ENCODE measurements at places on chromosomes 12 and 14.

GRCh38 chr12:132399092-132400010 lies 70.0 kb upstream of the GALNT9 start:
- no peak for DNase-seq

GRCh38 chr14:80560800-80561657 lies 349.7 kb upstream of the DIO2 start:
- no peak for DNase-seq

- DNase-seq: peak; percentile 9
Measured at GRCh38 chr14:55125403-55125802, 3.6 kb upstream of the LGALS3 start.

- DNase-seq: no peak
Measured at GRCh38 chr12:119660076-119660475, 7.9 kb upstream of the PRKAB1 start.

DNA sequence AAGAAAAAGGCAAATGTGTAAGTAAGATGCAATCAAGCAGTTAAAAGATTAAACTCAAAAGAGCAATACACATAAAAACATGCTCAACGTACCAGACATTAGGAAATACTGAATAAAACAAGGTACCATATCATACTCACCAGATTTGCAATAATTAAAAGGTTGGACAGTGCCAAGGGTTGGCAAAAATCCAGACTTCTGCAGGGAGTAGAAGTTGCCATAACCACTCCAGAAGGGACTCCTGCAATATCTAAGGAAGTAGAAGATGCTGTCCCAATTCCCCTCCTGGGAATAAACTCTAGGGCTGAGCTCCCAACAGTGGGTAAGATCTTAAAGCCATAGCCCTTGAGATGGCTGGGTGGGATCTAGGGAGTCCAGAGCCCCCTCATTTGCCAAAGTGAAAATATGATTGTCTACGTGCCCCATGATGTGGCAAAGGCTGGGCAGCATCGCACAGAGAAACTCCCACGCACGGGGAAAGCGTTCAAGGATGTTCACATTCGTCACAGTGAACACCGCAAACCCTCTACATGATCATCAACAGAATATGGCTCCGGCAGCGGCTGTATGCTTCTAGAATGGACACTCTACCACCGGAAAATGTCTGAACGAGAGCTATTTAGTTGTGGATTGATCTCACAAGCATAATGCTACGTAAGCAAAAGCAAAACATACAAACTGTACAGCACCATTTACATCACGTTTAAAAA lies 12.3 kb downstream of the KCTD10 start:
- no peak for DNase-seq

- no peak for DNase-seq
Measured at GRCh38 chr12:13175499-13175898, 21.0 kb upstream of the EMP1 start.

- DNase-seq: no peak
Measured at GRCh38 chr14:94918896-94919295, 149.0 kb upstream of the GSC start.

DNA sequence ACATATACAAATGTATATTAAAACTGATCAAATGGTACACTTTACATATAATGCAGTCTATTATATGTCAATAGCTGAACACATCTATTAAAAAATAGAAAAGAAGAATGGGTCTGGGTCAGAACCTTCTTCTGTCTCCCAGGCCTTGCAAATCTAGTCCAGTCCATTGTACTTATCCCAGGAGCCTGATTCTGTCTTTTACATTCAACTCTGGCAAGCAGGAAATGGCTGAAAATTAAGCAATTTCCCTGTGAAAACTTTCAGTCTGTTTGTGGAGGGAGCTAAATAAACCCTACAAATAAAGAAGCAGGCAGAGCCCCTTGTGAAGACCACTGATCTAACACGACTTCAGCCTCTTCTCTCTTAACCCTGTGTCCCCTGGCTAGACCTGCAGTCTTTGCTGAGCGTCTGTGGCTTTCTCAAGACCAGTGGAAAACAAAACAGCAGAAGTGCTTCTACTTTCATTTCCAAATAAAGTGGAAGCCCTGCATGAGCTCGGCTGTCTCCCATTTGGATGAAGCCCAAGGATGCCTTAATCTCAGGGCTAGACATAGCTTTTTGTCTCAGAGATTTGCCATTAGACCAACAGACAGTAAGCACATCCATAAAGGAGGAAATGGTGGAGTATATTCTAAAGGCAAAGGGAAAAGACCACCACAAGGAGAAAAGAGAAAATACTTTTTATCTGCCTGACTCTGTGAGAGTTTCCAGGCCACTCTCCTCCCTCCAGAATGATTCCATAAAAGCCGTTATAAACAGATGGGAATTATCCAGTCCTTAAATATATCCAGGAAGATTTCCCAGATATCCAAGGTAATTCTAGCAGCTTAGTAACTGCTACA lies 48.2 kb downstream of the CRACR2A start:
- DNase-seq: no peak

- DNase-seq: no peak
Measured at GRCh38 chr12:67922245-67922644, 67.0 kb upstream of the IFNG-AS1 start.

DNA sequence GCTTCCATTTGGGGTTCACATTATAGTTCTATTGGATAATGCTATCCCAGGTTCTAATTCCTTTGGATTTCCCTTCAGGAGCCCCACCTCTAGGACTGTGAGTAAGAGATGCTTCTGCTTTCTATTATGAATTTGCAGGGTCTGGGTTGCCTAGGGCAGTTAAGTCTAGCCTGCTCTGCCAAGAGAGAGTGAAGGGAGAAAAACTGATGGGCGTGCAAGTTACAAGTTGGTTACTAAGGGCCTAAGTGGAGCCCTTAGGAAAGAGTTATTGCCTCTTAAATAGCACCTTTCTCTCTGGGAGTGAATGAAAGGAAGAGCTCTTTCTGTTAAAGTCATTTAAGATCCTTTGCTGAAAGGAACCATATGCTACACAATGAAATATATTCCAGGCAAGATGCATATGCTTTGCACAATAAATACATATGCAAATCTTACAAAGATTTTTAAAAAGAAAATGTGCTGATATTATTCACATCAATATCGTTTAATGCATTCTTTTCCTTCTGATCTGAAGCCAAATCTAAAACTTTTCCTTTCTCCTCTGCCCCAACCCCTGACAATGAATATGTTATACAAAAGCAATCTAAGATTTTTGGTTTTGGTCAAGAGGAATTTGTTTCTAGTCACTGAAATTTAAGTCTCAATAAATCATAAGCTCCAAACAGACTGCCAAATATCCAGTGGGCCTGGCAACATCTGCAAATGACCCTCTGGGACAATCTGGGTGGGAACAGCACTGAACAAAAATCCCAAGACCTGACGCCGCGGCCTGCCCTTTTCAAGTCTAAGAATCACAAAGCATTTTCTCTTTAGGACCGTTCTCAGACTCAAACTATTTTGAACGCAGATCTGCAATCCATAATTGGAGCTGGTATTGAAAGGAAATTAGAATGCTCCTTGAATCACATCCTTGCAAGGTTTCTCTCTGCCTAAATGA lies 586.7 kb downstream of the ETNK1 start:
- no peak for DNase-seq

- DNase-seq: no peak
Measured at GRCh38 chr12:67813456-67813904, 164.9 kb downstream of the DYRK2 start.

- no peak for DNase-seq
Measured at GRCh38 chr12:99151744-99152143, 495.8 kb upstream of the GARIN6 start.

- DNase-seq: peak; percentile 94
Measured at GRCh38 chr14:106094654-106095189, 568.3 kb downstream of the TMEM121 start.

DNA sequence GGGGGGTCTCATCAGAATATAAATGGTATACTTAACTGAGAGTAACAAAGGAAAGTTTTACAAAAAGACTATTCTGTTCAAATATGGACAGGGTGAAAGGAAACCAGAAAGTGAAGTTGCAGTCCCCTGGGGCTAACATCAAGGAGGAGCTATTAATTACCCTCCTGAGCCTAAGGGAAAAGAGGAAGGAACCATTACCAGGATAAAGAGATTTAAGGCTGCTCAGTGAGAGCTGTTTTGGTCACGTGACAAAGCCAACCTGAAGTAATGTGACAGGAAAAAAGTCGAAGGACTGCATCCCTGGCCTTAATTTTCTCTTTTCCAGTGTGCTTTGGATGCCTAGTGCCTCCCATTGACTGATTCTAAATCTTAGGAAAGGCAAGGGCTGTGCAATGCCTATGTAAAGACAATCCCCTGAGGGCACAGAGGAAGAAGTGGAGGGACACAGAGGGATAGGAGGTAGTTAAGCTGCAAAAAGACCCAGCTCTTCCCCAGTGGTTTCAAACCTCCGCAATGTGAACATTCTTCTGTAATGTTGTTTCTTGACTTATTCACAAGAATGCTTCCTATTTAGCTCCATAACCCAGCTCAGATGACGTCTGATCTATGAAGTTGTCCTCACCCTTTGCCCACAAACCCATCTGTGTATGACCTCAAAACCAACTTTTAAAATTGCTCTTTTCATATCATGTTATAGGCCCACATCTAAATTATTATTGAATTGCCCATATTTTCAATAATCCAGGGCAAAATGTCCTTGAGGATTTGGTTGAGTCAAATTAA lies 187.7 kb upstream of the DCN start:
- no peak for DNase-seq

- no peak for DNase-seq
Measured at GRCh38 chr12:119613319-119613936, 19.9 kb downstream of the TMEM233 start.

DNA sequence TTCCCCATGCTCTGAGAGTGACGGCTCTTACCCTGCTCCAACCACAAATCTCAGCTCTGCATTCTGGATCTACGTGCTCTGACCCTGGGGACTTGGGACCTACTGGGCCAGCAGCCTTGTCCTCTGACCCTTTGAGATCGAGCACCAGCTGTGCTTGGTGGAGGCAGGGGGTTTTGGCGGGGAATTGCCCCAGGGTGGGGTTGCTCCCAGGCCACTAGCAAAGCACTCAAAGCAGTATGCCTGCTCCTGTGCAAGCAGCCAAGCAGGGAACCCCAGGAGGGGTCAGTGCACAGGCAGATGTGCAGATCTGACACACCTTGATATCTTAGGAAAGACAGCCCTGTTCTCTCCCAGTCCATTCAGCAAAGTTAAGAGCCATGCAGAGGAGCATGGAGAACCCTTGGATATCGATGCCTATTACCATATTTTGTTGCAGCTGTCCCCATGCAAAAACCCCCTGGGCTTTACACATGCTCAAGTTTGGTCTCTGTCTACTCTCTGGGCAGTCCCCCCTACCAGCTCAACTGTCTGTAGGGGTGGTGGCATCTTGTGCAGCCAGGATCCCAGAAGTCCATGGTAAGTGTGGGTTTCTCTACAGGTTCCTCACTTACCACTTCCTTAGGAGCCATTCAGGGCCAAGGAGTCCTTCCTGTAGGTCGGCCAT lies 319.0 kb downstream of the TMTC2 start:
- DNase-seq: no peak

DNA sequence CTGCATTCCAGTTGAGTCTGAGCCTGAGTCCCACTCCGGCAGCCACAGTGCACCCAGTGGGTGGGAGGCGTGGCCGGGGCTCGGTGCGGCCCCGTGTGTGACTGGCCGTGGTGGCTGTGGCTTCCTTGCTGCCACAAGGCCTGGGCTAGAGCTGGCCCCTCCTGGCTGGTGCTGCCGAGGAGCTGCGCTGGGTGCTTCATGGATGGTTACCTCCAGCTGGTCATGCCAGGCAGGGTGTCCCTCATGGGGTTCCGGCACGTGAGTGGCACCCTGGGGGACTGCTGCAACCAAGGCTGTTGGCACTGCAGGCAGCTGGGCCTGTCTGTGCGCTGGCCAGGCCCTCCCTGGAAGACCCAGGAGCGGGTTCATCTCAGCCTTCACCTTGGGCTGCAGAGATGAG lies 62.7 kb downstream of the KIF26A start:
- no peak for DNase-seq

GRCh38 chr14:63960926-63961567 lies 108.2 kb downstream of the SYNE2 start:
- DNase-seq: no peak

DNA sequence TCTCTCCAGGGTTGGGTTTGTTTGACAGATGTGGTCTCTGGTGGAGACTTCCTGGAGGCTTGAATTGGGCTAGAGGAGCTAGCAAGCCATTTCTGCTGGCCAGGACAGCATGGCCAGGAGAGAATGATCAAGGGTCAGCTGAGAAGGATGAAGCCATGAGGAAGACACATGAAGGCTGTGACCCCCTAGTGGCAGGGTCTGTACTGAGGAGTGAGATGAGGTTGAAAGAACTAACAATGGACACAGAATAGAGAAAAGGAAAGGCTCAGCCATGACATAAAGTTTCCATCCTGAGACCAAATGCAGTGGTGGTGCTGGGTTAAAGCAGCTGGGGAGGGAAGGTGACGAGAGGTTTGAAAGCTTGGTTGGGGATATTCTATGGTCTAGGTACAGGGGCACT lies 89.9 kb downstream of the NT5DC3 start:
- no peak for DNase-seq

DNA sequence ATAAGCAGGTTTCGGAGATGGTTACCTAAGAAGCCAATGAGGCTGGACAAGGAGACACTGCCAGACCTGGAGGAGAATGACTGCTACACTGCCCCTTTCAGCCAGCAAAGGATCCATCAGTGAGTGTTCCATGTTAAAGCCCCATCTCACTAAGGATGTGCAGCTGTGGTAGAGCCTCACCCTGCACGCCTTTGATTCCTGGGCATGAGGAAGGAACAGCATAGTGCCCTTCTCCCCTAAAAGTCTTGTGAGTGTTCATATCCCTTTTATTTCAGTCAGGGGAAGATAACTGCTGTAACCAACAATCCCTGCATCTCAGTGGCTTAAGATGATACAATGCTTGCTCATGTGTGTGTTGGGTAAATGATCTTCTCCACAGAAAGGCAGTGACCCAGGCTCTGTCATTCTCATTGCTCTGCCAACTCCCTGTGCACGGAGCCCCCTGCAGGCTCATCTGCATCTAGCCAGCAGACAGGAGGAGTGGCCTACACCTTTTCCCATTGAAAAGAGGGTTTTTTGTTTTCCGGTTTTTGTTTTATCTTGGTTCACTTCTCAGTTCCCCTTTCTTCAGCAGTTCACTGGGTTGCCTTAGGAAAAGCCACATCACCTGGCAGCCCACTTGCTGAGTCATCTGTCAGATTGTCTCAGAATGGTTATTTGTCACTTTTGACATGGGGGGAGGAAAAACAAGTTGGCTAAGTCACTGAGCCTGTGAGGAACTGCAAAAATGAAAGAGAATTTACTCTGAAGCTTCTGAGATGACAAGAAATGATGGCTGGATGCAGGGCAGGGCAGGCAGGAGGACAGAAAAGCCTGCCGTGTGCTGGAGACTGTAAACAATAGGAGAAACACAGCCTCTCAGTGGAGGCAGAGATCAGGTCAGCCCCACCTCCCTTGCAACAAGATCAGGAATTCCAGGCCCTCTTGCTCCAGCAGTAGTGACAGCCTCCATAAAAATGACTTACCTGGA lies 193.3 kb downstream of the ANO4 start:
- DNase-seq: peak; percentile 36
